ENCODE measurements at places on chromosomes 2 and 18. TPM values are rescaled to one million over a fixed set of nuclear protein-coding genes. Genes with fewer than 3 reads are reported as not detected.

The ESCO1 gene
- total RNA-seq, result 5.3 TPM

The UGT1A4 gene
- not detected for total RNA-seq

DNA sequence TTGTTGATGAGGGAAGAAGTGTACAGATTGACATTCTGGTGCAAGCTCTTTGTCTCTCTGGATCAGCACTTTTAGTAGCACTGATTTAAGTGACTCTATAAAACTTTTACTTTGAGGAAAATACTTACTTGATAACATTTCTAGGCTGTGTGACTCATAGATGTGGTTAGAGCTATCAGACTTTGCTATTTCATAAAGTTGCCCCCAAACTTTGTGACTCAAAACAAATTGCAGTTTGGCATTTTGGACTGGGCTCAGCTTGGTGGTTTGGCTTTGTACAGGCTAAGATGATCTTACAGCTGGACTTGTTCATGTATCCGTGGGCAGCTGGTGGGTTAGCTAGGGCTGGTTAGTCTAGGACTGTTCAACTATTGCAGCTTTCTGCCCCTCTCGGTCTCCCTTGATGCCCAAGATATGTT, 42.1 kb upstream of the GLS start:
- no peak for DNase-seq

DNA sequence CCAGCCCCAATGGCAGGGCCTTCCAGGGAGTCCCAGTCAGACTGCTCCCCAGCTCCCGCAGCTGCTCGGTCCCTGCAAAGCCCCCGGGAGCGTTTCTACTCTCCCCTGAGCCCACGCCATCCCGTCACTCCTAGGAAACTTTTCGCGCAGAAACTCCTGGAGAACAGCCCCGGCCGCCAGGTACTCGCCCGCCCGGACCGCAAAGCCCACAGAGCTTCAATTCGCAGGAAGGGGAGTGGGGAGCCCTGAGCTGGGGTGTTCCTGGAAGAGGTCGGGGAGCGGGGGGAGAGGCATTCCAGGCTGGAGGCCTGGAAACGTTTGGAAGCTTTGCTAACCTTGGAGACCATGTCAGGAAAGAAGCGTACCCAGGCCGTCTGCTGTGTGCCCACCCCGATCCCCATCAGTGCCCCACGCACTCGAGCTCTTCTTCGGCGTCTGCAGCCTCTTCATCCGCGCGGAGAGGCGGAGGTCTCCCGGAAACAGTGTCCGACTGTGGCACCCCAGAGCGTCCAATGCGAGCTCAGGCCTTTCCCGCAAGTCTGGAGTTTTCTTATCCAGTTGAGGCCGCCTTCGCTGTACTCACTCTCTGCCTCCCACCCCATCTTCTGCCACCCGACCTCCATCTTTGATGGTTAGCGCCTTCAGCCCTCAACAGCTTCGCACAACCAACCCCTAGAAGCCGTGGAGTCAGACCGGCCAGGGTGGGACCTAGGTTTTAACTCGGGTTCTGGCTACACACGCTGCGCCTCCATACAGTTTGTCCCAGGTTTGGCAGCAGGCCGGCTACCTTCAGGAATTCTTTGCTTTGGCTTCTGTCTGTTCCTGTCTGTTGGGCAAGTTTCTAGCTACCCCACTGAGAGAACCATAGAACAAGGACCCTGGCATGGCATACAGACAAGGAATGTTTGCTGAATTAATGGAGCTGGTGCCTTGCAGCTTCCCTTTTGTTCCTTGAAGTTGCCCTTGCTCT, 3.7 kb downstream of the PCGF1 start:
- no peak for DNase-seq

- no peak for DNase-seq
Measured at GRCh38 chr2:157853820-157854219, 22.3 kb downstream of the ACVR1 start.

Measured in pancreas (tissue), 10 donors.